ENCODE measurements at places on chromosomes 12 and 14.

DNA sequence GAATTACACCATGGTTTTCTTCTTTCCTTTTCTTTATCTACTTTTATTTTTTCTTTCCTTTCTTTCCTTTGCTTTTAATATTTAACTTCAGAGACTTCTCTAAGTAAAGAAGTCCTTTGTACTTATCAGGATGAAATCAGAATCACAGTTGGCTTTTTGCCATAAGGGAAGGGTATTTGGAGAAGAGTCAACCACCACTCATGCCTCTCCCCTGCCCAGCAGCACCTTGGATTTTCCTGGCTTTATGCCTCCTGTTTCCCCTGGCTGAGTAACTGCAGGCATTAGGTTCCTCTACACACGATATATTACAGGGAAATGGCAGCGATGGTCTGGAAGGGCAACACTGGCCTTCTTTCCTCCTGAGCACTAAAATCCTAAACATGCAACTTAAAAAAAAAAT is 266.4 kb upstream of the CAND1 start:
- DNase-seq: no peak

DNA sequence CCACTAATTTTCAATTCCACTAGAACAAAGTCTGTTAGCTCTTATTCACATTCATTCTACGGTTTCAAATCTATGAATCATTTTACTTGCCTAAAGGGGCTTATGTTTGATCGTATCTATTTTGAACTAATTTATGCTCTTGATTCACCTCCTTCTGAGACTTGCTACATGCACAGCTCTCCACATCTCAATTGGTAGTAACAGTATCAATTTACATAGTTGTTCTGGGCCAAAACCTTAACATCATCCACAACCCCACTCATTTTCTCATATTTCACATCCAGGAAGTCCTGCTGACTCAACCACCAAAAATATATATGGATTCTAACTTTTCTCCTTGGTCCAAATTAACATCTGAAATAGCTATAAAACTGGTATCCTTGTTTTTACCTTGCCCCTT is 208.6 kb downstream of the RASSF9 start:
- DNase-seq: no peak

- no peak for DNase-seq
Observed at GRCh38 chr12:84413656-84414055, 498.9 kb downstream of the SLC6A15 start.

GRCh38 chr14:32310876-32311275 is 18.2 kb upstream of the AKAP6 start:
- DNase-seq: no peak
